ENCODE measurements at places on chromosomes 4 and X.

DNA sequence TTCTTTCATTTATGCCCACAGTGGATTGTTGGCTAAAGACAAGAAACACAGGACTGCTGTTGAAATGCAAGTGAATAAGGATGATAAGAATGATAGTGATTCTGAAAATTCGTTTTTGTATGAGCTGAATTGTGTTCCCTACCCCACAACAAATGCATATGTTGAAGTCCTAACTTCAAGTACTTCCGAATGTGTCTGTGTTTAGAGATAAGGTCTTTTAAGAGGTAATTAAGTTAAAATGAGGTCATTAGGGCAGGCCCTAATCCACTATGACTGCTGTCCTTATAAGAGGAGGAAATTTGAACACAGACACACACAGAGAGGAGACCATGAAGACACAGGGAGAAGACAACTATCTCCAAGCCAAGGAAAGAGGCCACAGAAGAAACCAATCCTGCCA, 126.6 kb upstream of the ACSL4 start:
- no peak for DNase-seq

GRCh38 chrX:57772637-57773036, 92.6 kb upstream of the NLRP2B start:
- peak; percentile 1 for DNase-seq

GRCh38 chrX:29530501-29530900, 684.9 kb upstream of the MAGEB2 start:
- DNase-seq: no peak

DNA sequence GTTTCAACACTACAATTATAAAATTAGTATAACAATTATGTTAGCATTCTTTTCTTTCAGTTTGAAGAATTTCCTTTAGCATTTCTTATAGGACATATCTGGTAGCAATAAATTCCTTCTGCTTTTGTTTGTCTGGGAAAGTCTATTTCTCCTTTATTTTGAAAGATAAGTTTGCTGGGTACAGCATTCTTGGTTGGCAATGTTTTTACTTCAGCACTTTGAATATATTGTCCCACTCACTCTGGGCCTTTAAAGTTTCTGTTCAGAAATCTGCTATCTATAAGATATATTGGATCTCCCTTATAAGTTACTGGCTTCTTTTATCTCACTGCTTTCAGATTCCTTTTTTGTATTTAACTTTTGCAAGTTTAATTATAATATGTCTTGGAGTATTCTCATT, 222.1 kb downstream of the PARM1 start:
- no peak for DNase-seq

- no peak for DNase-seq
Measured at GRCh38 chr4:2684486-2684885, 71.7 kb downstream of the TNIP2 start.

GRCh38 chrX:1162119-1162916, 50.1 kb downstream of the CRLF2 start:
- DNase-seq: no peak

- DNase-seq: no peak
Measured at GRCh38 chr4:90160044-90160443, 32.9 kb downstream of the CCSER1 start.

DNA sequence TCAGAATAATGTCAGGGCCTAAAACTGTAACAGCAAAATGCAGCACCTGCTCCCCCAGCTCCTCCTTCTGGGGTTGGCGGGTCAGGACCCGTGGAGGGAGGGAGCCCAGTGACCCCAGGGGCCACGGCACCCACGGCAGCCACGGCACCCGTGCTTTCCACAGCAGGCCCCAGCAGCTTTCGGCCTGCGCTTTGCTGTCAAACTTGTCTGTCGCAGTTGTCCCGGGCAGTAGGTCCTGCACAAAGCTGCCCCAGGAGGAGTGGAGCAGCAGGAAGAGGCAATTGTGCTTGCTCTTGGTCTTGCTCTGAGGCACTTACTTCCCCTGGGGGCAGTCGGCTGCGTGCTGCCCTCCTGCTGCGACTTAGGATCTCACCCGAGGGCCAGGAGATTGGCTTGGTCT, 183.6 kb downstream of the AFAP1 start:
- no peak for DNase-seq

- DNase-seq: no peak
Measured at GRCh38 chr4:132238697-132239096, 910.4 kb upstream of the PCDH10 start.

DNA sequence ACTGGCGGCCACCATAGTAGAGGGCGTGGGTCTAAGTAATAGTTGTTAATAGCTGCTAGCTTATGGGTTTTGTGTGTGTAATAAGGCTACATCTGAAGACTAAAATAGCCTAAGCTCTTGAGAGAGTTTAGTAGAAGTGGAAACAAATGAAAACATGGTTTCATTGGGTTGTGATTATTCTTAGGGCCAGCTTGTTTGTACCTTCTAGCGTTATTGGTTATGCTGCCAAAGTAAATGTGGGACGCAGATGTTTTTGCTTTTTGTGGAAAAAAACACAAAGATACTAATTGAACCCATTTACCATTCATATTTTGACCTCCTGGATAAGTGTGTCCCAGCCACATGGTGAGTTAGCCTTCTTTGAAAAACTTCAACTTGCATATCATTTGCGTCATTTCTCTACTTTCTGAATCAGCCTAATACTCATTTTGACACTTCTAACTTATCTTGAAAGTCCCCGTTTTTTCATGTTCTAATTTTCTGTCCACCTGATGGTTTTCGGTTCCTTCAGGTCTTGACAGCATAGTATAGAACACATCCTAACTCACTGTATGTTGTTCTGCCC, 305.3 kb downstream of the FRMPD4 start:
- no peak for DNase-seq

- peak; percentile 68 for DNase-seq
Measured at GRCh38 chr4:56575820-56576429, 70.3 kb downstream of the ARL9 start.

GRCh38 chr4:28354880-28355656, 1494.4 kb downstream of the STIM2 start:
- DNase-seq: no peak

DNA sequence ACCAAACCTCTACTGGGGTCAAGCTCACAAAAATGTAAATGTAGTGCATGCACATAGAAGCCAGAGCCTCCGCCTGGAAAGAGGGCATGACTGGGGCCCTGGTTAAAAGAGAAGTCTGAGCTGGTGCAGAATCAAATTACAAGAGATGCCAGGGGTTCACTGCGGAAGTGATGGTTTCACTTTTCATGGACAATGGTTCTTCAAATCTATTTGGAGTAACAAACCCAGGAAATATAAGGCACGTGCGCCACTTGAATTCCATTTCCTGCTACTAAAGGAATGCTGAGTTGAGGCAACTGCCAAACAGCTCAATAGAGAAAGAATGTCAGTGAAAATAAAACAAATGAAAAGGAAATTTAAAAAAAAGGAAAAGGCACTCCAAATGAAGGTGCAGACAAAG, 79.8 kb downstream of the FUNDC1 start:
- peak; percentile 5 for DNase-seq

- DNase-seq: peak; percentile 78
Measured at GRCh38 chr4:5050520-5051277, 581 bp upstream of the STK32B start.

DNA sequence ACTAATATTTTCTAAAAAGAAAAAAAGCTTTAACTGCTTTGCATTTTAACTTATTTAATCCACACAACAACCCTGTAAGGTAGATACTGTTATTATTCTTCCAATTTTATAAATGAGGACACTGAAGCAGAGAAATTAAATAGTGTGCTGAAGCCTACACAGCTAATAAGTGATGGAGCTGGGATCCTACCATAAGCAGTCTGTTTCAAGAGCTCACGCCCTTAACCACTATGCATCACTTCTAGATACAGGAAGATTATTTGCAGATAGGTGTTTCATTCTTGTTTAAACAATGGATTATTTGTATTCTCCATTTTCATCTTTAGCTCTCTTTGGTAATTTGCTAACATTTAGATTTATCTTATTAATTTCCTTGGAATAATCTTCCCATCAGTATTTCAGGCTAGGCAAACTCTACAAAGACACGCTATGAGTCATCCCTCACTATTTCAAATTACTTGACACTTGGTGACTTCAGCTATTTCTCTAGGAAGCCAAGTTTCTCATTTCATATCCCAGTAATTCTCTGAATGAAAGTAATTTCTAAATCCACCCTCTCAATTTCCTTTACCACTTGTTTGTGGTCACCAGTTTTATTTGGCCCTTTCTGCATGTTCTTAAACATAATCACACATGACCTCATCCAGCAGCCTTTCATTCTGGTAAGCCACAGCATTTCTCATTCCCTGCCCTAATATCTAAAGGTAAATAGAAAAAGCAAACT, 67.3 kb downstream of the ASB9 start:
- peak; percentile 48 for DNase-seq

DNA sequence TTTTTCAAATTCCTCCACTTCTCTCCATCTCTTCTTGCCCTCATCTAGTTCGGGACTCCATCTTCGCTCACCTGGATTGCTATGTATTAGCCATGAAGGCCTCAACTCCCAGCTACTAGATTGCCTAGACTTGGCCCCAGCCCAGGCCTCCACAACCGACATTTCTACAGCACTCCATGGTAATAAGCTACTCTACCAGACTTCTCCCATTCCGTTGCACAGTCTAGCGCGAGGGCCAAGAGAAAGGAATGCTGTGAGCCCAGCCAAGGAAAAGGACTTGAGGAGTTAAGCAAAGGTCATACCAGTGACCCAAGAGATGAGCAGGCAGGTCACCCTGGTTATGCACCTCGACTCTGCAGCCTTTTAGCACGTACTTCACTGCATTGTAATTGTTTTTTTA, 75.6 kb downstream of the SOWAHB start:
- DNase-seq: no peak

DNA sequence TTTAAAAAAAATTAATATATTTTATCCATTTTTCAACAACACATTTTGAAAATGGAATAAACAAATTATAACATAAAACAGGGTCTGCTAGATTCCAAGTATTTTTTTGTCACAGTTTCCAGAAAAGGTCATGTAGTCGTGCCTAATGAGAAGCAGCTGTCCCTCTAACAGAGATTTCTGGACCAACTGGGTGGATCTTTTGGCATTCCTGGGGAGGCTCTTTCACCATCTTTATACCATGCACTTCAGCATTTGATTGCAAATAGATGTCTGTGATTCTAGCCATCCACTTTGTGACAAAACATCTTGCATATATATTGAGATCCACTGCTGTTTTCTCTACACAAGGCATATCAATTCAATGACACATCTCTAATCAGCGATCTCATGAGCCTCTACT, 210.7 kb upstream of the LDB2 start:
- DNase-seq: no peak

- DNase-seq: no peak
Measured at GRCh38 chrX:154791467-154791866, 13.8 kb downstream of the MPP1 start.

GRCh38 chrX:112642349-112642748, 37.4 kb downstream of the LHFPL1 start:
- peak; percentile 23 for DNase-seq
